ENCODE measurements at places on chromosomes 1 and 21.

- no peak for DNase-seq
These were observed 40.6 kb upstream of the ATP1A1 start for GRCh38 chr1:116332451-116332850.

DNA sequence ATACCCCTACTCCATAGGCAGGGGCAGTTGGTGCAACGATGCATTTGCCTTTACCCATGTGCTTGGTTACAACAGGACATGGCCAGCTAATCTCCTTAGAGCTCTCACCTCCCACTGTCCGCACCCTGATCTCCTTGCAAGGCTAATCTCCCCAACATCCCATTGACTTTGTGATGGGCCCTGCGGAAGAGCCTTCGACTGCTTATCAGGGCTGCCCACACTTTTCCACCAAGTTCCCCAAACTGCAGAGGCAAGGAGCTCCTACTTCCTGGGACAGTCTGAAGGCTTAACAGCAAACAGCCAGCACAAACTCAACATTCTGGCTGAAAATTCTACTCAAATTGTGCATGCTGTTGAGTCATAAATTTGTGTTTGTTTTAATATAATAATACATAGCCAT lies 36.0 kb downstream of the C1orf94 start:
- DNase-seq, result no peak

DNA sequence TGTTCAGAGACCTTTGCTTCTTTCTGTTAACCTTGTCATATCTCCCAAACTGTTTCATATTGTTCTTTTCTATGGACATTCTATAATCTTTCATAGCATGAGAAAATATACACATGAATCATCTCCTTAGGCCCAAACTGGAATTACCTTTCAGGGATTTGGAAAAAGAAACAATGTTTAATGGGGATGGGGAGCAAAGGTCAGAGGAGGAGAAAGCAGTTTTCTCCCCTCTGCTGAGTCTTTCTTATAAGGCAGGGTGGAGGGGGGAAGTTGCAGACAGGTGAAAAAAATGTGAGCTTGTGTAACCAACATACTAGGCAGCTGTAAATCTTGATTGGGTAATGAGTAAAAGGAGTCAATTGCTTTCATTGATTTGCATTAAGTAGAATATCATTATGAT lies 164.1 kb downstream of the BRINP2 start:
- DNase-seq, result no peak

DNA sequence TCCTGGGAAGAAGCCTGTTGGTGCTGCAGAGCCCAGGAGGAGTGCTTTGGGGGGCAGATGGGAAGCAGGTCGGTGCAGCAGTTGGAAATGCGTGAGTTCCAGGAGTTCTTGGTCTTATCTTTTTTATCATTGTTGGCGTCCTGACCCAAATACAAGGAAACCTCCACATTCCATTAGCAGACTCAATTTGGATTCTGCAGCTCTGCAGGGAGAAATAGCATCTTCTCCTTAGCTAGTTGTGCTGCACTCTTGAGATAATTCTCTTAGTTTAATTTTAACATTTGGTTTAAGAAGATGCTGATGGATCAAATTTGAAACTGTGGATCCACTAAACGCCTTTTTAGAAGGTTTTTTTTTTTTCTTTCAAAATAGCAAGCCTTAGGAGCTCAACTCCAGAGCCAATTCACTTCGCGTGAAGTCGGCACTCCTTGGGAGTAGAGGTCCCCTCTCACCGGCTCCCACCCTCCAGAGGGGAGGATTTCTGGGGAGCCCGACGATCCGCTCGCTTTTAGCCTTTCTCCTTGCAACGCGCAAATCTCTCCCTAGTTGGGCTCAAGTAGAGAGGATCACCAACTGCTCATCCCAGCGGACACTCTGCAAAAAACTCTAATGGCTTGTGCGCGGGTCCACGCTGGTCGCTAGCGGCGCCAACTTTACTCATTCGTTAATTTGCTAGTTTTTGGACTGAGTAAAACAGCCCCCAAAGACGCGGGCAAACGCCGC lies 1.3 kb downstream of the PLD5 start:
- no peak for DNase-seq

DNA sequence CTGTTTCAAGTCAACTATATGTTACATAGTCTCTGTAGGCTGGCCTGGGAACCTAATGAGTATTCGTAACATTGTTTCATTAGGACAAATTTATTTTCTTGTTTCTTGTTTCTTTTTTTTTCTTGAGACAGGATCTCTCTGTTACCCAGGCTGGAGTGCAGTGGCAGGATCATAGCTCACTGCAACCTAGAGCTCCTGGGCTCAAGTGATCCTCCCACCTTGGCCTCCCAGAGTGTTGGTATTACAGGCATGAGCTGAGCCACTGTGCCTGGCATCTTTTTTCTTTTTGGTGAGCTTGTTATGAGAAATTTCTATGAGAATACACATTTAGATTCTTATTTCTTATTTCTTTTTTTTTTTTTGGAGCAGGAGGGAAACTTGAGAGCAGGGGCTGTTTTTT lies 6.8 kb downstream of the CENPS start:
- DNase-seq, result no peak

GRCh38 chr1:228058949-228059633 lies 23.4 kb upstream of the ARF1 start:
- no peak for DNase-seq

DNA sequence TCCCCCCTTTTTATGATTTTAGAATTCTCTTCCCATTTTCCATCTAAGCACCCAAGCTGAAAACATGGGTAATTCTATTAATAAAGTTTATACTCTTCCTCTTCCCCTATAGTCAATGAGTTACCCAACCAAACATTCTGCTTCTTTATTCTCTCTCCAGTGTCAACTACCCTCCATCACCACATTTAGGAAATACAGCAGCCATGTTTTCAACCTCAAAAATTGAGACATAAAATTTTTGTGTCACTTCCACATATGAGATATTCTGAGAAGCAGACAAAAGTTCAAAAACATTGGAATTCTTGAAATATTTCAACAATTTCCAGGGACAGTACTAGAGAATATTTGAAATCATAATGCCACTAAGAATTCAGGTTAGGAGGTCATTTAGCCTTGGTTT lies 64.8 kb upstream of the ATP1A1 start:
- DNase-seq, result no peak

DNA sequence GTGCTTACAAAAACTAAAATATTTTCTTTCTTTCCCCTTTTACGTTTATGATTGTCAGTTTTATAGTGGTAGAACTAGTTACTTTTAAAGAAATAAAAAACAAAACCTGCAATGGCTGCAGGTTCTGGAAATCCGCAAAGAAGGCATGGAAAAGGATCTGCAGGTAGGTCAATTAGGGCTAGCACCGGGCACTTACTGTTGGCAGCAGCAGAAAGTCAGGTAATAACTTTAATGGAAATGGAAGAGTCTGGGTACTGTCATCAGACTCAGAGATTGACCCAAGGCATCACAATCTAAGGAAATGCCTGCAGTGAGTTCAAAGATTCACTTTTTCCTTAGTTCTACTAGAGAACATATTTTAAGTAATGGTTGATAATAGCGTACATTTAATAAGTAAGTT lies 1136.3 kb upstream of the B3GALT2 start:
- no peak for DNase-seq

DNA sequence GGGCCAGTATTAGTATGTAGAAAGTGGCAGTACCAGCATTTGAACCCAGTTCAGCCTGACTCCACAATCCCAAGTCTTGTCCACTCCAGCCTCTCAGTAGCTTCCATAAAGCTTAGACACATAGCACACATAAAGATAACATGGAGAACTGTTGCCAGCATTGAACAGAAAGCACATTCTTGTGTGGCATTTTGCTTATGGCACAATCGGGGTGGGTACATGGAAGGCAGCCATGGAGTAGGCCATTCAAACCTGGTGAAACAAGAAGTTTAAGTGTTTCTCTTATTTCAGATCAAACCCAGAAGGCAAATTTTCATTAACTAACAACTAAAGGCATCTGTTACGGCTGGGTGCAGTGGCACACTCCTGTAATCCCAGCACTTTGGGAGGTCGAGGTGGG lies 102.7 kb downstream of the HIVEP3 start:
- DNase-seq, result no peak

All from DMS 273 treated with DMSO at 0.1 percent for 48 hours (cell line).